ENCODE measurements at places on chromosomes 4 and X.

DNA sequence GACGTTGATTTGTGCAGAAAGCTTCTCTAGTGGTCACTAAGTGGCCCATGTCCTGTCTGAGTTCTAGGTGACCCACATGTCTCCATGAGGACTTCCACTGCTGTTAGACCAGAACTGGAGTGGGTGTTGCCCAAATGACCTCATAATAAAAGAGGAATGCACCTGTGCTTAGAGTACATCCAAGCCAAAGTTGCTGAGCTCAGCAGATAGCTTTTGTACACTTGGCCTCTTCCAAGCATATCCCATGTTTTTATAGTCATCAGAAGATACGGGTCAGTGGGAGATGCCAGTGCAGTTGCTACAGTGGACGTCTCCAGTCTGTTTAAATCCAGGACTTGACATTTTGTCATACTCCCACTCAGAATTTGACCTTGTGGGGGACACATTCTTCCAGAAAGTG lies 37.6 kb upstream of the WDR1 start:
- DNase-seq = no peak

GRCh38 chr4:19748519-19749479 lies 502.9 kb upstream of the SLIT2 start:
- DNase-seq = no peak

DNA sequence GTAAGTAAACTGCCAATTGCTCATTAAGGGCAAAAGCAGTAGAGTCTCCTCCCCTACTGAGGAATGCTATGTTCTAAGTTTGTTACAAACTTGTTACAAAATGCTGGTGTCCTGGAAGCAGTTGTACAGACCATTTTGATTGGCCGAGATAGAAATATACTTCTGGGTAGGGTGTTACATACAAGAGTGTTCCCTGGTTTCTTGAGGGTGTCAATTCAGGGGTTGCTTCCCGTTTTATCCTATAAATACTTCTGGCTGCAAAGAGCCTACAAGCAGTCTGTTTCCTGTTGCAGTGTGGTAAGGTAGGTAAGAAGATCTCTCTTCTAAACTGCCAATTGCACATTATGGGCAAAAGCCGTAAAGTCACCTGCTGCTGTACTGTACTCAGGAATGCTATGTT lies 5.7 kb downstream of the TRPC5OS start:
- no peak for DNase-seq

- no peak for DNase-seq
These were observed 398.6 kb upstream of the RASGEF1B start for GRCh38 chr4:81870275-81870674.

DNA sequence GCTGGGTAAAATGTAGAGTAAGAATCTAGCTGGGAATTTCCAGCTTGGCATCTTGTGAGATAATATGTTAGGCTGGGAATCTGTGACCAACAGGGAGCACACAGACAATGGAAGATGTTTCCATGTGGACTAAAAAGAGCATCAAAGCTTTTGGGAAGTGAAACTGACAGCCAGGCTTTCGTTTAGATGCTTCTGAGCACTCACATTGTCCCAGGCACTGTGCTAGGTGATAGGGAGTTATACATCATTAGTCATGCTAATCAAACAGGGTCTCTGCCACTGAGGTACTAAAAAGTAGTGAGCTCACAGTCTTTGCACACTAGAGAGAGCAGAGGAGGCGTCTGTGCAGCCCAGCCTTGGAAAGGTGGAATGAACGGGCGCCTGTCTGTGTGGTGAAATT lies 101.9 kb upstream of the SCOC start:
- no peak for DNase-seq

GRCh38 chr4:152862608-152863007 lies 73.5 kb upstream of the FHDC1 start:
- no peak for DNase-seq

GRCh38 chr4:147334478-147334877 lies 146.4 kb upstream of the EDNRA start:
- DNase-seq = no peak

DNA sequence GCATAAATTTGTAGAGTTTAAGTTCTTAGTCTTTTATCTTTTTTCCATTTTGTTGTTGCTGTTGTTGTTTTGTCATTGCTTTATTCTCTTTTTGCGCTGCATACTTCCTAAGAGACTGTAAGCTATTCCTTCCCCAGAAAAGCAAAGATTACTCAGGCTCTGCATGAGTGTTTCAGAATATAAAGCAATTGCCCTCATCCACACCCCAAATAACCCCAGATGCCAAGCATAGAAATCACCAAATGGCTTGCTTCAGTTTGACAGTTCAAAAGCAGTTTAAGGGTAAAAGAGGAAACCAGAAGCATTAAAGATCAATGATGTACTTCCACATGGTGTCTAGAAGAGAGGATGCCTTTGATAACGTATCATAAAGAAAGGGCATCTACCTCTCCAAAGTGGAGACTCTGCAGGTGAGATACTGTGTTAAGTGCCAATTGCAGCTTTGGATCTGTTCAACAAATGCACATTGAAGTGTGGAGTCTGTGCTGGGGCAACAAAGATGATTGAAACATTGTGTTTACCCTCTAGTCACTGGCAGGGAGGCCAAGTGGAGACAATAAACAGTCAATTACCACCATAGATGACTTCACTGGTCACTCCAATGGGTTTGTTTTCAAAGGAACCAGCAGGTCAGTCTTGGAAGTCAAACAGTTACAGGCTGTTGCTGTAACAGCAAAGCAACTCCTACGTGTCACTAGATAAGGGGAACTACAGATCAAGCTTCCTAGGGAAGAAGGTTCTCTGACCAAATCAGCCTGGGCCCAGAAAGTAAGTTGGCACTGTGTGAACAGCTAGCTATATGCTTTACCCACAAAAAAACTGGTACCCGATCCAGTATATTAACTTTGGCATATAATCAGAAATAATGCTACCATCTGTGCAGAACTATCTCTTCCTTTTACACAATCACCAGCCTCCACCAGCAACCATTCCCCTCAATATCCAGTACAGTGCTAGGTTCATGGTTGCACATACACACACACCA lies 40.6 kb upstream of the IL21 start:
- DNase-seq = no peak

DNA sequence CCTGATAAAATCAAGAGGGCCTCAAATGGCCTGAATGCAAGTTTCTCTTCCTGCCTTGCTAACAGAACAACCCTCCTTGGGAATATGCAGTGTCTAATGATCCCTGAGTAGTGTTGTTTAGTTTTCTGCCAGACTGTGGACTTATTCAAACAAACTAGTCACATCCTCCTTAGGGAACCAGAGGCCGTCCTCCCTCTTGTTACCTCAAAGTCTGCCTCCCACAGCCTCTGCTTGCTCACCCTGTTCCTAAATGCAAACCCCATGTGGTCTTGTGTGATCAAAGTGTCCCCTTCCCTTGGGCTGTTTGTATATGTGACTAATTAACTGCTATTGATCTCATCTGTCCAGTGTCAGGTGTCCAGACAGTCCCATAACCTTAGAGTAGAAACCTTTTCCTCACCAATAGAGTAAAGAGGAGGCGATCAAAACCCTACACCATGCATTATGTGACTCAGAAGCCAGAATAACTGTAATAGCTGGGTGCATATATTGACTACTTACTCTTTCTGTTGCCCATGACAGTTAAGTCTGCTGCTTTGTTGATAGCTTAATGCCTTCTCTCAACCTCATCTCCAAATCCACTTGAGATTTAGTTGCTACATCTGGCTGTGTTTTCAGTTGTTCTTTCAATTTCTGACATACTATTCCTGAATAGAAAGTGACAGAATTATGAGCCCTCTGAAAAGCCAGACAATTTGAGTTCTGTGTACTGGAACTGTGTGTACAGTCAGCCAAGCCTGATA lies 473.0 kb upstream of the NWD2 start:
- DNase-seq = no peak

DNA sequence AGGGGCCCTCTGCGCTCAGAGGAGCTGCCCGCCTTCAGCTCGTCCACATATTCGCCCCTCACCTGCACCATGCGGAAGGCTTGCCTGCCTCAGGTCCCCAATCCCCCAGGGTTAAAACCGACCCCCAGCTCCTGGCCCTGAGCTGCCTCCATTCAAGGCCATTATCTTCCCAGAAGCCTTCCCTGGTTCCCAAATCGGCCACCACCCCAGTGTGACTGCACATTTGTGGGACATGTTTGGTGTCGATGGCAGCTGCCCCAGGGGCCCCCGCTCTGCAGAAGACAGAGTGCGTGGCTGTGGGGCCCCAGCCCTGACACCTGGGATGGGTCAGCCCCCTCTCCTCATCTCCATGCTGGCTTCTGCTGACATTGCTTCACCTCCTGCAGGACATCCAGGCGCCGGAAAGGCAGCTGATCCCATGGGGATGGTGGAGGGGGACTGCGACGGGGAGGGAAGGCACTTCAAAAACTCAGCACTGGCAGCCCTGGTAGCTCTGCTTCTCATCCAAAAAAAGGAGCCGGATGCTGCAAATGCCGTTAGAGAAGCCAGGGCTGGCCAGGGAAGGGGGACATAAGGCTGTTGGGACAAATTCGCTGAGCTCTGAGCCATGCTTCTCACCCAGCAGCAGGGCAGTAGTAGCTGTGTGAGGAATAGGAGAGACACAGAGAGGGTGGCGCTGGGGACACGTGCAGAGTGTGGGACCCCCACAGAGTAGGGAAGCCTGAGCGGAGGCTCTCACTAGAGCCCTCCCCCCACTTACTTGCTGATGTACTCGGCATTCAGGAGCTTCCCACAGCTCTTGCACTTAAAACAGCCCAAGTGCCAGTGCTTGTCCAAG lies 78.5 kb downstream of the ABLIM2 start:
- DNase-seq = no peak

DNA sequence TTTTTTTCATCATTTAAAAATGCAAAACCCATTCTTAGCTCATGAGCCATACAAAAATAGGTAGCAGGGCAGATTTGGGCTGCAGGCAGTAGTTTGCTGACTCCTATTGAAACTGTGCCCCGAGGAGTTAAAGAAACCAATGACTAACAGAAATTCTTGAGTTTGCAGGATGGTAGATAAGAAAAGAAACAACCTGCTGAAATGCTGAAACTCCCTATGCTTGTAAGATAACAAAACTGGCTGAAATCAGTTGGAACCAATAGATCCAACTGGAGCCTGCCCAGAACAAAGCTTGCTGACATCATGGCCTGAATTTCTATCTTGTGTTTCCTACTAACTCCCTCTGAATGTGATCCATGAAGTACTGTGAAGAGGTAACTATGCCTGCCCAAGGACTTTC lies 68.6 kb downstream of the ANOS1 start:
- no peak for DNase-seq

DNA sequence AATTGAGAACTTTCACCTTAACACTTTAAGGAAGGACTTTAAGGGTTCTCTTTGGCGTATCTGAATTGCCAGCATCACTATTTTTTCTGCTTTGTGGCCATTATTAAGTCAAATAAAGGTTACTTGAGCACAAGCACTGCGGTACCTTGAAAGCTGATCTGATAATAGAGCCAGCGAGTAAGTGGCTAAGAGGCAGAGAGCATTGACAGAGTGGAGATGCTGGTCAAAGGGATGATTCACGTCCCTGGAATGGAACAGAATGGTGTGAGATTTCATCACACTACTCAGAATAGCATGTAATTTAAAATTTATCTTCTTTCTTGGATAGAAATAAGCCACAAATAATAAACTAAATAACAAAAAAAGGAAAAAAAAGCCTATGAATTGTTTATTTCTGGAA lies 57.1 kb upstream of the NPFFR2 start:
- no peak for DNase-seq

DNA sequence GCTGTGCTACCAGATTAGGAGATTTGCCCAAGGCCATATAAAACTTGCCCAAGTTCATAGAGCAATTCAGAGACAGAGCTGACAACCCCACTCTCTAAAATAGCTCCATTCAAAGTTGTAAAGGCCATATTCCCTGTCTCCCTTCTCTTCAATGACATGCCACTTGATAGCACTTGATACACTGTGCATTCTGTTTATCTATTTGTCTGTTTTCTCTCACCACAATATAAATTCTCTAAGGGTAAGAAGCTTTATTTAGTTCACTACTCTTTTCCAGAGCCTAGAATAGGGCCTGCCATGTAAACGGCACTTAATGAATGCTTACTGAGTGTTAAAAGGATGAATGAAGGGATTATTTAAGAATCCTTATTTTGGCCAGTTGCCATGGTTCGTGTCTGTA lies 24.1 kb upstream of the MAP9 start:
- DNase-seq = no peak

DNA sequence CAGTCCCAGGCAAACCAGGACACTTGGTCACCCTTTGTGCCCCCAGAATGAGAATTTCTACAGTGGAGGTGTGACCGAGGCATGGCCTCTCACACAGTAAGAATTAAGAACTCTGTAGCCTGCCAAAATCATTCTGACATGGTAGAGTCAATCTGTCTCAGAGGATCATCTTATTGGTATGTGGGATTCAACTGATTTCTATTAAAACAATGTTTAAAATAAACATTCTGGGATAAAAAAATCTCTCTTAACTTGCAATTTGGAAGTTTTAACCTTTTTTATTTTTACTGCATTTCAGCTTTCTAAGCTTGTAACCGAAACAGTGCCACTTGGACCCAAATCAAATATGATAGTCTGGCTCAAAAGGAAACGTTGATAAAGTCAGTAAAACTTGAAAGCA lies 165.4 kb upstream of the LDB2 start:
- DNase-seq = no peak

DNA sequence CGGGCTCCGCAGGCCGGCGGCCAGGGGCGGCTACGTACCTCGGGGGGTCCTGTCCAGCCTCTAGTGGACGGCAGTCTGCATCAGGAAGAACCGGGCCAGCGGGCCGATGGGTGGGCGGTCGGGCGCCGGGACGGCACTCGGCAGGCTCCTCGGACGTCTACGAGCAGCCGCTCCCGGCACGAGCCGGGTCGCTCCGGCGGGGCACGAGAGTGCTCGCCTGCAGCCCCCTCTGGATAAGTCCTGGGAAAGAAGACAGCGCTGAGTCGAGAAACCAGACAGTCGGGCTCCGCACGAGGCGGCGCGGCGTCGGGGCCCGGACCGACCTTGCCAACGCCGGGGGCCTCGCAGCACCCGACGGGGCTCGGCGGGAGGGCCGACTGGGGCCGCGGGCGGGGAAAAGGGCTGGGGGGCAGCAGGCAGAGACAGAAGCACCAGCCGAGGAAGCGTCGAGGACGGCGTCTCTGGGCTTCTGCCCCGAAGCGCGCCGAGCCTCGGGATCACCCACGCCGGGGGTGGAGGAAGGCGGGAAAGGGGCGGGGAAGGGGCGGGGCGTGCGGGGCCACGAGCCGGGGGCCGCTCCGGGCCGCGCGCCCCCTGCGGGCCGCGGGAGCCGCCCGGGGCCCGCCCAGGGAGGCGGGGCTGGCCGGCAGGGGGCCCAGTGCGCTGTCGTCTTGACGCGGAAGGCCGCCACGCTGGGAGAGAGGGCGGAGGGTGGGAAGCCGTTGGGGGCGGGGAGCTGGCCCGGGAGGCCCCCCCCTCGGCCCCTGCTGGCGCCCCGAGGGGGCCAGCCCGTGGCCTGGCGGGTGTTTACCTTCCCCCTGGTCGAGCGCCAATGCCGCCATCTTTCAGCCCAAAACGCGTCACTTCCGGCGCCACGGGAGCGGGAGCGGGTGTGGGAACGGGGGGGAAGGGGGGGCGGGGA lies 1.9 kb downstream of the KLHL15 start:
- DNase-seq = peak; percentile 57

GRCh38 chr4:118348886-118349285 lies 3.9 kb downstream of the PRSS12 start:
- DNase-seq = no peak

All from stimulated activated CD8-positive, alpha-beta memory T cell treated with anti-CD3 and anti-CD28 coated beads, Interleukin-15, amount 100 ng/mL, for 24 hours (primary cell).